ENCODE measurements at places on chromosomes 16 and 17.

GRCh38 chr17:80920441-80920840, 71.2 kb upstream of the CHMP6 start:
- no peak for DNase-seq

DNA sequence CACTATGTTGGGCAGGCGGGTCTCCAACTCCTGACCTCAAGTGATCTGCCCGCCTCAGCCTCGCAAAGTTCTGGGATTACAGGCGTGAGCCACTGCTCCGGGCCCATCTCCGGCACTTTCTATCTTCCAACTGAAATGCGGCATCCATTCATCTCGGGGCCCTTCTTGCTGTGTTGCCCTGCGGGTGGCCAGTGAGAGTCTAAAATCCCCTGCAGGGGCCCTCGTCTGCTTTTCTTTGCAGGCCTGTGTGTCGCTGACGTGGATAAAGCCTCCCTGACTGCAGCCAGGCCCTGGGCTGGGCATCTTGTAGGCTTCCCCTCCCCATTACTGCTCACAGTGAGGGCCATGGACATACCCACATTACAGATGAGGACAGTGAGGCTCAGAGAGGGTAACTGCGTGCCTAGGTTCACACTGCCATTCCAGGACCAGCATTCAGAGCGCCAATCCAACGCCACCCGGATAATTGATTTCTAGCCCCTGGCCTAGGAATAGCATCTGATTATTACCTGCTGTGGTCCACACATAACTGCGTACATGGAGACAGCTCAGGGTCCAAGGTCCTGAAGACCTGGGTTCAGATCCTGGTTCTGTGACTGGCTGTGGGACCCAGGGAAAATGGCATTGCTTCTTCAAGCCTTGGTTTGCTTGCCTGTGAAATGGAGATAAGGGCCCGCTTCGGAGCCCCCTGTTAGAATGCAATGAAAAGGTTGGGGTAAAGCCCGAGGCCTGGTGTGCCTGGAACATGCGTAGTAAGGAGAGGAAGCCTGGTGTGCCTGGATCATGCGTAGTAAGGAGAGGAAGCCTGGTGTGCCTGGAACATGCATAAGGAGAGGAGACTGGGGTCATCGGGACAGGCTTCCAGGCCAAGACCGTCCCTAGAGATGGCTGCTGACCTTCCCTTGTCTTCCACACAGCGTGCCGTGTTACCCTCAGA, 25.0 kb downstream of the CRISPLD2 start:
- DNase-seq = no peak

DNA sequence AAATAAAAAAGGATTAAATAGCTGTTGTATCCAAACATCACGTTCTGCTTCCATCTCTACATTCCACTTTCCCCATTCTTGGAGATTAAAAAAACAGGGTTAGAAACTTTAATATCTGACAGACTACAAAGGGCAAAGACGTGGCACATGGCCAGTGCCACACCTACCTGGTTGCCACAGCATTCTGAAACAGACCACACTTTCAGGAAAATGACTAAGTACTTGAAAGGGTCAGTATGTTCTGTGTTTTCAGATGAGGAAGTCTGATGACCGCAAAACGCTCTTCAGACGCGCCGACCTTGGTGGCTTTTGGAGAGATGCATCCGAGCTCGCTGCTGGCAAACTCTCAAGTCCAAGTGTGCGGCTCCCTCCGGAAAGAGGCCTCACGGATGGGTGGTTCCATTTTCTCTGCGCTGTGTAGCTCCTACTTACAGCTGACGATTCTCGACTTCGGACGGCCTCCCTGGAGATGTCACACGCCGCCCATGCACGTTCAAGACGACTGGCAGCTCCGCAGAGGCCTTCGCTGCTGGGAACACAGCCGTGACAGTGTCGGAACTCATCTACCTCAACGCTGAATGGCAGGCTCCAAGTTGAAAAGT, 15.5 kb downstream of the MAP1LC3B start:
- no peak for DNase-seq

- no peak for DNase-seq
Measured at GRCh38 chr17:50926523-50926922, 60.4 kb upstream of the TOB1 start.

DNA sequence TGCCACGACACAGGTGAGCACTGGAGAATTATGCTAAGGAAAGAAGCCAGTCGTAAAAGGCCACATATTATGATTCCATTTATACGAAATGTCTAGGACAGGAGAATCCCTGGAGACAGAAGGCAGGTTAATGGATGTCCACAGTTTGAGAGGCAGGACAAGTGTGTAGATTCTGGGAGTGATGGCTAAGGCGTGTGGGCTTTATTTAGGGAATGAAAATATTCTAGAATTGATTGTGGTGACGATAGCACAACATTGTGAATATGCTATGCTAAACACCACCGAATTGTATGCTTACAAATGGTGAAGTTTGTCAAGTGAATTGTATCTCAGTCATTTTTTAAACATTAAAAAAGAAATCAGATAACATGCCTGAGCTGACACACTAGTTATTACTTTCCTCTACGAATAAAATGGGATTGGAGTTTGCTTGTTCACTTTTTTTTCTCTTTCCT, 5.3 kb upstream of the TXNDC11 start:
- DNase-seq = no peak

- DNase-seq = no peak
Measured at GRCh38 chr17:39191750-39192510, 5.5 kb downstream of the CACNB1 start.

GRCh38 chr17:6100146-6100545, 30.0 kb downstream of the WSCD1 start:
- no peak for DNase-seq

DNA sequence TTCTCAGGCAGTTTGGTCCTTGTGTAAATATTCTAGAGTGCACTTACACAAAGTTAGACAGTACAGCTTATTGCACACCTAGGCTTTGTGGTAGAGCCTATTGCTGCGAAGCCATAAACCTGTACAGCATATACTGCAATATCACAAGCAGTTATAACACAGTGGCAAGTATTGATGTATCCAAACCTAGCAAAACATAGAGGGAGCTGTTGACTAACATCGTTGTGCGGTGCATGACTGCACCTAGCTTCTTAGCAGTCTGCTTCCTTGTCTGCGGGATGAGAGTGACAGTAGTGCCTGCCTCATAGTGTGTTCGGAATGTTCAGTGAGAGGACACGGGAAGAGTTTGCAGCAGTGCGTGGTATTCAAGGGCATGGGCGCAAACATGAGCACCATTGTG, 78.9 kb downstream of the MPRIP start:
- DNase-seq = no peak

DNA sequence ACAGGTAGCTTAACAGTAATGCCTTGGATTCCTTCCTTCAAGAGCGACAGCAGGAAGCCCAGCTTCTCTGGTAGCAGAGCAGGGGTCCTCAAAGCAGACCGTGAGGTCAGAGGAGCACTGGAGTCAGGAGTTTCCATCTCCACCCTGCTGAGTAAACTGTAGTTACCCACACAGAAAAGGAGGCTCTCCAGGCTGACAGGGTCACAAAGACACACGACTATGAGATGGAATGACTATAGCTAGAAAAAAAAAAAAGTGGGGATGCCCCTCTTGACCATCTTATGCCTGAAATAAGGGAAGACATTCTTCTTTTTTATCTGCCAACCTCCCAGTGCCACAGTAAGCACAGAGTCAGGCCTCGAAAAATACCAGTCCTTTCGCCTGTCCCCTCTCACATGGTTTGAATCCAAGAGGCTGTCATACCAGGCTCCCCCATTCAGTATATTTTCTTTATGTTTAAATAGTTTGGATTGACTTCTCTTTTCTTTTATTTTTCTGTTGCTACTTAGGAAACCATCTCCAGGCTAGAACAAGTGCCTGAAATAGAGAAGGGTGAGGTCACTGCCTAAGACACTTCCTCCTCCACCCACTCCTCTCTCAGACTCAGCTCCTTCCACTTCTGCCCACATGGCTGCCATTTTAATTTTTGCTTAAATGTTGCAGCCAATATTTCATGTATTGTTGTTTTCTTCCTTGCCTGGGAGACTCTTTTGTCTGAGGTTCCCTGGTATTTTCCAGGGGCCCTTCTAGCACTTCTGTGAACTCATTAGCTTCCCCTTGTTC, 707.4 kb downstream of the MAF start:
- peak; percentile 12 for DNase-seq

GRCh38 chr16:74877706-74878105, 103.1 kb upstream of the FA2H start:
- DNase-seq = no peak

GRCh38 chr17:75740215-75740614, 19.0 kb downstream of the ITGB4 start:
- DNase-seq = no peak

- peak; percentile 77 for DNase-seq
Measured at GRCh38 chr16:88781140-88782077, 3.6 kb downstream of the PIEZO1 start.

DNA sequence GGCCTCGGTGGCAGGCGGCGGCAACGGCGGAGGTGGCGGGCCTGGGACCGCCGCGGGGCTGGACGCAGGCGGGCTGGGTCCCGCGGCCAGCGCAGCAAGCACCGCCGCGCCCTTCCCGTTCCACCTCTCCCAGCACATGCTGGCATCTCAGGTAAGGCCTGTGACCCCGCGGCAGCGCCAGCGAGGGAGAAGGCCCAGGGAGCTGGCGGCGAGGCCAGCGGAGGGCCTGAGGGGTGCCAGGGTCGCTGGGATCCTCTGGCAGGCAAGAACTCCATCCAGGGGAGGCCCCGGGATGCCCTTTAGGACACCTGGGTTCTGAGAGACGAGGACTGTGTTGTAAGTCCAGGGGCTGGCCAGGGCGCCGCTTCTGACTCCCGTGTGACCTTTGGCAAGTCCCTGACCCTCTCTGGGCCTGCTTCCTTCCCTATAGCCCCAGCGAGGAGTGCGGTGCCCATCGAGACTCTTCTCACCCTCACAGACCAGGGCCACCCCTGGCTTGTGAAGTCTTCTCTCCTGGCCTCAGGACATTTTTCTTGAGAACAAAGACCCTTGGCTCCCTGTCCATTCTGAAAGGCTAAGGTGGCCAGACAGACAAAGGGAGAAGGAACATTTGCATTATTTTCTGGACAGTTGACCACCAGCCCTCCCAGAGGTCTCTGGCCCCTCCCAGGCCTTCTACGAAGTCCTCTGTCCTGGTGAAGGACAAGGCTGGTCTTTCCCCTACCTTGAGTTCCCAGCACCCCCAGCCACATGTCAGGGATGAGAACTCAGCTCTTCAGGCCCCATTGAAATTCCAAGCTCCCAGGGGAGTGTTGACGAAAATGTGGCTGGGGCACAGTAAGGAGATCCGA, 6.3 kb downstream of the TBX2 start:
- no peak for DNase-seq

GRCh38 chr17:77381185-77381700, 240.5 kb downstream of the SEC14L1 start:
- no peak for DNase-seq

- no peak for DNase-seq
Measured at GRCh38 chr16:70697594-70698170, 11.8 kb upstream of the MTSS2 start.

GRCh38 chr16:4591706-4592470, 22.8 kb downstream of the UBALD1 start:
- no peak for DNase-seq

GRCh38 chr17:78174346-78174869, 6.0 kb downstream of the SYNGR2 start:
- no peak for DNase-seq

- DNase-seq = no peak
Measured at GRCh38 chr17:69723316-69723715, 308.8 kb downstream of the MAP2K6 start.

GRCh38 chr17:65123757-65124675, 13.2 kb upstream of the RGS9 start:
- no peak for DNase-seq

DNA sequence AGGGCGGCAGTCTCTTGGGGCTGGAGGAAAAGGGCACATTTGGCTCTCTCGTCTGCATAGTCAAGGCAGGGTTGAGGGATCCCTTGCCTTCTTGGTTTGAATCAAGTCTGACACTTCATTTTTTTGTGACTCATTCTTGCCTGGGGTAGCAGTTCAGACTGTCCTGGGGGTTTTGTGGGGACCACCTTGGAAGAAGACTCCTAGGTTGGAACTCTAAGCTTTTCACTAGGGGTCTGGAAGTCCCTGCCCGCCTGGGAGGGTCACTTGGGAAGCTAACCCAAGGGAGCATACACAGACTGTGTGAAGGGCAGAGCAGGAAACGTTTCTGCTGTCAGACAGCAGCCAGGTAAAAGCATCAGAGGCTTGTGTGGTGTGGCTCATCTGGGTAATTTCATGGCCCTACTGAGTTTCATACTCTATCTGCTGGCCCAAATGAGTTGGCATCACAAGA, 11.3 kb downstream of the YPEL2 start:
- DNase-seq = peak; percentile 18
